ENCODE measurements at places on chromosomes 7 and 10.

GRCh38 chr10:112812586-112812985, 137.5 kb upstream of the TCF7L2 start:
- no peak for DNase-seq

GRCh38 chr7:44847509-44847919, 373 bp downstream of the H2AZ2 start:
- DNase-seq = peak; percentile 77

GRCh38 chr10:91162495-91163268, 57.8 kb upstream of the PCGF5 start:
- DNase-seq = peak; percentile 71

- no peak for DNase-seq
These were observed 199.0 kb downstream of the EMX2 start for GRCh38 chr10:117741524-117741923.

- no peak for DNase-seq
These were observed 107.4 kb downstream of the FAM107B start for GRCh38 chr10:14667280-14667679.

DNA sequence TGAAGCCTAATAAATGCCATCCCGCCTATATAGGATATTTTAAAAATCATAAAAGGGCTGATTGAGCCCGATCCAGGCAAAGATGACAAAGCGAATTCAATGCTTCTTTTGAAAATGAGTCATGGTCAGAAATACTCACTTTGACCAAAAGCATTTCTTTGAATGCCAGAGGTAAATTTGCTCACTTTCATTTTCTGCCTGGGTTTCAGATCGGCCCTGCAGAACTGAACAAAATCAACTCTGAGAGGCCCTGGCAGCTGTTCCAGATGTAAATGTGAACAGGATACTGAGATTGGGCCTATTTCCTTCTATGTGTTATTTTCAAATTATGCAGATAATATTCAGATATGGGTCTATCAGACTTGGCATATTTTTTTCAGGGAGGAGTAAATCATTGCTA, 114.8 kb upstream of the ARID5B start:
- no peak for DNase-seq

DNA sequence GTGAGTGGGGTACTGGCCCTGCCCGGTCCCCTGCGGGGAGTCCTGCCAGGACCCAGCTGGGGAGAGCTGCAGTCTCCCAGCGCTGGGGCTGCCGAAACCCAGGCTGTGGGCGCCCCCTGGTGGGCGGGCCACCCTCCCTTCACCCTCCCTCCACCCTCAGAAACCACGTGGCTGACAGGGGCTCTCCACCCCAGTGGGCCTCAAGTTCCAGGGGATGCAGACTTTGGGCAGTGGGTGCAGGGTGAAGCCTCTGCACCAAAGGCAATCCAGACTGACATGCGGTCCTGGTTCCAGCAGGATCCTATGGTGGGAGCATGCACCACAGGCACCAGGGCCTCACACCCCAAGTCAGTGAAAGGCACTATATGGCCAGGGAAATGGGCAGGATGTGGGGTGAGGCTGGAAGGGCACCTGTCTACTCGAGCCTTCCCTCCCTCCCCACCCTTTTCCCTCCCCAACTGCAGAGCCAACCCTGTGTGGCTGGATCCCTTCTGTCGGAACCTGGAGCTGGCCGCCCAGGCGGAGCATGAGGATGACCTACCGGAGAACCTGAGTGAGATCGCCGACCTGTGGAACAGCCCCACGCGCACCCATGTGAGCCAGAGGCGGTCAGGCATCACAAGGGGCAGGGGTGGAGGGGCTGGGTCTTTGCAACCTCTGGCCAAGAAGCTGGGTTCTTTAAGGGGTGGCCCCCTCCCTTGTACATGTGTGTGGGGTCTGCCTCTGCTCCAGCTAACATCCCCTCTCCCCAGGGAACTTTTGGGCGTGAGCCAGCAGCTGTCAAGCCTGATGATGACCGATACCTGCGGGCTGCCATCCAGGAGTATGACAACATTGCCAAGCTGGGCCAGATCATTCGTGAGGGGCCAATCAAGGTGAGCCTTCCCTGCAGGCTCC, 38.8 kb downstream of the PSAP start:
- DNase-seq = peak; percentile 69

- DNase-seq = no peak
These were observed 95.3 kb upstream of the HDAC9 start for GRCh38 chr7:18400275-18400674.

DNA sequence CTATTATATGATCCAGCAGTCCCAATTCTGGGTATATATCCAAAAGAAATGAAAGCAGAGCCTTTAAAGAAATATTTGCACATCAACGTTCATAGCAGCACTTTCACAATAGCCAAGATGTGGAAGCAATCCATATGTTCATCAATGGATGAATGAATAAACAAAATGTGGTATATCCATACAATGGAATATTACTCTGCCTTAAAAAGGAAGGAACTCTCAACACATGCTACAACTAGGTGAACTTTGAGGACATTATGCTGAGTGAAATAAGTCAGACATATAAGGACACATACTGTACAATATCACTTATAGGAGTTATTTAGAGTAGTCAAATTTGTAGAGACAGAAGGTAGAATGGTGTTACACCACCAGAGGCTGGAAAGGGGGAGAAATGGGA, 28.0 kb upstream of the ADRB1 start:
- DNase-seq = no peak

DNA sequence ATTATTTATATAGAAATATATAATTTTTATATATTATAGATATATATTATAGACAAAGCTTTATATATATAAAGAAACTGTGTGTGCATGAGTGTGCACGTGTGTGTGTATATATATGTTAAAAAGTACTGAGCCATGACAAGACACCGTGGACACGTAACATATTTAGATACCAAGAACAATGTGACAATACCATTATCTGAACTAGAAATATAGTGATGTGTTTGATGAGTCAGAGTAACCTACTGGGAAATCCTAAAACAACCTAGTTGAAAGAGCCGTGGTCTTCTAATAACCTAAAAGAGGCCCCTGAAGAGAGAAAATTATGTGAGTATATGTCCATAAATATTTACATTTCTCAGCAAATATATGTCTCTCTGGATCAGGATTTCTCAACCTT, 50.7 kb upstream of the ITGB8 start:
- DNase-seq = no peak

DNA sequence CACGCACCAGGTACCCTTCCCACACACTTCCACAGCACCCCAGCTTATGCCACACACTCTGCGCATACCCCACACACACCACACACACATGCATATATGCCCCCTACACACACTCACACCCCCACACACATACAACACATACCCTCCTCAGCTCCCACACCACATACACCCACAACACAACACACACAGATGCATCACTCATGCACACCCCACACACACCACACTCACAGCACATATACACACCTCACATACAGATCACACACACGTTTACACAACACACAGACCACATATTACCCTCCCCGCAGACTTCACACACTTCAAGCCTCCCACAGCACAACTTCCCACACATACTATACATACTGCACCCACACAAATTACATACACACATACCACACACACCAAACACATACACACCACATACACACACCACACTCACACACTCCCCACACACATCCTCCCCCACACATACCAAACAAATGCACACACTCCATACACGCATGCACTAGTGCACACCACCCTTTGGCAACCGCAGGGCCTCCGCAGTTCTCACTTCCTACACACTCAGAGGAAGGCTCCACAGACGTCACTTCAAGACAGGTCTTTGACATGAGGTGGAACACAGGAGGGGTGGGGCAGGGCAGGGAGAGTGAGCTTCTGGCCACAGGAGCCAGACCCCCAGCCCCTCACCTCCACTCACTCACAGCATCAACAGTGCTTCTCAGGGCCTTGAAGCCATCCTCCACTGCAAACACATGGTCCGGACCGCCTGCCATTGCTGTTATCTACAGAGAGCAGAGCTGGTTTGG, 18.5 kb upstream of the ANTXRL start:
- DNase-seq = peak; percentile 39

Measured in activated T-helper 1 cell treated with anti-CD3 and anti-CD28 coated beads, Interleukin-2, amount 50 U/mL, for 16 hours (primary cell).